ENCODE measurements at places on chromosomes 1 and 21. TPM values are rescaled to one million over a fixed set of nuclear protein-coding genes. Genes with fewer than 3 reads are reported as not detected.

The TRAF3IP3 gene
- polyA plus RNA-seq, result 0.25 TPM

The PLEKHG5 gene
- polyA plus RNA-seq, result 2.0 TPM

The FALEC gene
- 0.71 TPM for polyA plus RNA-seq

The KCNAB2 gene
- polyA plus RNA-seq, result 3.9 TPM

The LRIG2 gene
- 3.7 TPM for polyA plus RNA-seq

The NOS1AP gene
- not detected for polyA plus RNA-seq

The RNU1-4 gene
- not detected for polyA plus RNA-seq

The MROH9 gene
- not detected for polyA plus RNA-seq

The FCRL6 gene
- not detected for polyA plus RNA-seq

The HEYL gene
- not detected for polyA plus RNA-seq

The DNASE2B gene
- not detected for polyA plus RNA-seq

The RIMS3 gene
- polyA plus RNA-seq, result 0.08 TPM

The CNR2 gene
- polyA plus RNA-seq, result not detected

The ALX3 gene
- not detected for polyA plus RNA-seq

The UQCRHL gene
- polyA plus RNA-seq, result 0.60 TPM

The TMCO1 gene
- polyA plus RNA-seq, result 207 TPM

The DSCAM gene
- not detected for polyA plus RNA-seq

The TMEM63A gene
- 8.5 TPM for polyA plus RNA-seq

The SYNC gene
- 60.5 TPM for polyA plus RNA-seq

The CELA3B gene
- not detected for polyA plus RNA-seq

The SYCP1 gene
- not detected for polyA plus RNA-seq

The KPRP gene
- polyA plus RNA-seq, result 9.9 TPM

The SLC45A3 gene
- 0.38 TPM for polyA plus RNA-seq

The DHRS3 gene
- polyA plus RNA-seq, result 123 TPM

The ARID4B gene
- polyA plus RNA-seq, result 25.6 TPM

The NCMAP gene
- polyA plus RNA-seq, result not detected

The ADGRL2 gene
- 12.3 TPM for polyA plus RNA-seq
